Activated CD4-positive, alpha-beta T cell treated with anti-CD3 and anti-CD28 coated beads, Interleukin-2, amount 10 ng/mL, durations not matched to agents 24 days and 14 days (primary cell): ENCODE measurements at places on chromosomes 11 and 22. TPM values are rescaled to one million over a fixed set of nuclear protein-coding genes. Genes with fewer than 3 reads are reported as not detected.

DNA sequence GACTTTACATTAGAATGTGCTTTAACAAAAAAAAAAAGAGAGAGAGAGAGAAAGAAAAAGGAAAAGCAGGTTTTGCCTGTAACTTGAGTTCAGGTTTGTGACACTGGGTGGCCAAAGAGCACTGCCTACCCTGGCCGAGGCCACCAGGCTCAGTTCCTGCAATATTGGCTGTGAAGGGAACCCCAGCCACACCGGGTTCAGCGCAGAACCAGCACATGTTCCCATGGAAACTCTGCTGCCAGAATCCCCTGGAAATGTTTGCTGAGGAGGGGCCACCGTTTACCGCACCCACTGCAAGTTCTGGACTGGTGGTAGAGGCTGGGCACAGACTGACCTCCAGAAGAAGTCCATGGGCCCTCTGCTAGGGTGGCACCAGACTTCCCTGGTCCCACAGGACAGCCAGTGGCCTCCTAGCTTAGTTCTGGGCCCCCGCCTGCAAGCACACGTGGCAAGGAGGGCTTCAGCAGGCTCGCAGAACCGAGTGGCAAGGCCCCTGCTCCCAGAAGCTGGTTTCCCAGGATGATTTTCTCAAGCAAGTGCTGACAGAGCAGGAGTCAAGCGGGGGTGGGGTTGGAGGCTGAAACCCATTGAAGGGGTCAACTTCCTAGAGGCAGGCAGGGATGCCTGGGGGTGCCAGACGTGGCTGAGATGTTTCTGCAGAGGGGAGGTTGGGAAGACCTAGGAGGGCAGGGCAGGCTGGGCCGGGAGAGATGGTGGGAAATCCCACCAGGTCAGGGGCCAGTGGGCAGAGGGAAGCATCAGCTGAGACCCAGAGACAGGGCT, 51.2 kb downstream of the NFAM1 start:
- DNase-seq: no peak

- peak; percentile 91 for DNase-seq
These were observed 4.0 kb upstream of the MCAM start for GRCh38 chr11:119320776-119321524.

DNA sequence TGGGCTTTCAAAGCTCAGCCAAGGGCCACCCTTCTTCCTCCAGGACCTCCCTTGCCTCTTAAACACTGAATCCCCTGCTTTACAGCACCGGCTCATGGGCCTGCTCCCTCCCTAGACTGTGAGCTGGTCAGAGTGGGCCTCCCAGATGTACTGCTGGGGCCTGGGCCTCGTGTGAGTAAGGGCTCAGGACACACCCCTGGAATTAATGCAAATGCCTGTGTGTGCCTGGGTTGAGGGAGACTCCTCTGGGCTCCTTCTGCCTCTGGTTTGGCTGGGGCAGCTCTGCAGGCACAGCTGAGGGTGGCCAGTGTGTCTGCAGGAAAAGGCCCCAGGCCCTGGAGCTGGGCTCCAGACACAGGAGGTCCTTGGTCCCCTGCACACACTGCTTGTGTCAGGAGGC, 24.2 kb downstream of the ALX4 start:
- no peak for DNase-seq

DNA sequence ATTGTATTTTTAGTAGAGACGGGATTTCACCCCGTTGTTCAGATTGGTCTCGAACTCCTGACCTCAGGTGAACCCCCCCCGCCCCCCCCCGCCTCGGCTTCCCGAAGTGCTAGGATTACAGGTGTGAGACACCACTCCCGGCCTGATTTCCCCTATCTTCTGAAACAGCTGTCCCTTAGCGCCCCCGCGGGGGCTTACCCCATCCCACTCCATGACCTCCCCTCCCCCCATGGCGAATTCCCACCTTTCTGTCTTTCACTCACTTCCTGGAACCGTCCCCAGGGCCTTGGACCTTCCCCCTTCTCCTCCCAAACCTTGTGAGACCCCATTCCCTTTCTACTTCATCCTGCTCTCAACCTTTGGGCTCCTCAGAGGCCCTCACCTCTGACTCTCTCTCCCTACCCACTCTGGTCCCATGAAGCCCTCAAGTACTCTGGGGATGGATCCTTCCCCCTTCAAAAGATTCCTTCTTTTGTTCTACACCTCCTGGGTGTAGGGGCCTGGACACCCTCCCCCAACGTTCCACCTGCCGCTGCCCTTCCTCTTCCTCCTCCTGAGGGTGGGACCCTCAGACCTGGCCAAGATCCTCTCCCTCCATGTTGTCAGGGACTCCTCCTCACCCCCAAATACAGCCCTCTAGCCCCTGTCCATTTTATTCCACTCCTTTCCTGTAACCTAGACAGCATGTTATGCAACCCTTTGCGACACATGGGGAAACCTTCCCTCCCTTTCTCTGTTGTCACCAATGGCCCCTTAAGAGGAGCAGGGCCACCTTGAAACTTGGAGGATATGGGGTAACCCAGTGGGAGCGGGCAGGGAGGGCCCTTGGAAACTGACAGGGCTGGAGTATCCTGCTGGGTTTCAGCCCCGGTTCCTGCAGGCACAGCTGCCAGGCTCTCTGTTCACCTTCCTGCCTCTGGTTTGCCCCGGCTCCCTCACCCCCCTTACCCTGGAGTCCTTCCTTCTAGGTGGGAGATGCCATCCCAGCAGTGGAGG, 1.1 kb downstream of the PRDX5 start:
- no peak for DNase-seq

DNA sequence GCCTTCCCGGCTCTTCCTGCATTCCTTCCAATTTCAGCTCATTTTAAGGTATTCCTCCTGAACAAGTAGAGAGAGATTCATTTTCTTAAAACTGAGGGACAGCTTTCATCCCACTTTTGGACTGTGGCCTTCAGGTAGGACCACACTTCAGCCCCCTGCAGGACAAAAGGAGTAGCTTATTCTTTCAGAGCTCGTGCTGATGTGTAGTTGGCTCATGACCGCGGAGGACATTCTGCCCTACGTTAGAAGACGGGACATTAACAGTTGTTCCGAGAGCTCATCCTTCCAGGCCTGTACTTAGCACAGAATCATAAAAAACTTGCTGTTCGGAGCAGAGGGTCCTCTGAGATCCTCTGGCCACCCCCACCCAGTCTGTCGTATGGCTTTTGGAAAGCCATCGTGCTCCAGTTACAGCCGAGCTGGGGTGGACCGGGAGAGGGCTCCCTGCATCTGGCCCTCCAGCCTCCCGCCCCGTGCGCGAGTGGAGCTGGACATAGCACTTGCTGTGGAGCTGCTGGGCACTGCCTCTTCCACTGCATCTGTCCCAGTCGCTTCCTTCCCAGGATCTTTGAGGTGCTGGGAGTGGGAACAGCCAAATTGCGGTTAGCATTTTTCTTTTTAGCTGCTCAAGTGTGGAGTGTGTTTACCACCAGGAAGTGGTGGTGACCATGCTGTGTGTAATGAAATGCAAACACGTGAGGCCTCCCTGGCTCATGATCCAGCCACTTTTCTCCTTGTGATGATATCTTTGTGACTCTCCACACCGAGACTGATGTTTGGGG, 250.3 kb downstream of the TBC1D22A start:
- DNase-seq: no peak

GRCh38 chr11:75705541-75705940, 12.1 kb upstream of the MOGAT2 start:
- DNase-seq: no peak

DNA sequence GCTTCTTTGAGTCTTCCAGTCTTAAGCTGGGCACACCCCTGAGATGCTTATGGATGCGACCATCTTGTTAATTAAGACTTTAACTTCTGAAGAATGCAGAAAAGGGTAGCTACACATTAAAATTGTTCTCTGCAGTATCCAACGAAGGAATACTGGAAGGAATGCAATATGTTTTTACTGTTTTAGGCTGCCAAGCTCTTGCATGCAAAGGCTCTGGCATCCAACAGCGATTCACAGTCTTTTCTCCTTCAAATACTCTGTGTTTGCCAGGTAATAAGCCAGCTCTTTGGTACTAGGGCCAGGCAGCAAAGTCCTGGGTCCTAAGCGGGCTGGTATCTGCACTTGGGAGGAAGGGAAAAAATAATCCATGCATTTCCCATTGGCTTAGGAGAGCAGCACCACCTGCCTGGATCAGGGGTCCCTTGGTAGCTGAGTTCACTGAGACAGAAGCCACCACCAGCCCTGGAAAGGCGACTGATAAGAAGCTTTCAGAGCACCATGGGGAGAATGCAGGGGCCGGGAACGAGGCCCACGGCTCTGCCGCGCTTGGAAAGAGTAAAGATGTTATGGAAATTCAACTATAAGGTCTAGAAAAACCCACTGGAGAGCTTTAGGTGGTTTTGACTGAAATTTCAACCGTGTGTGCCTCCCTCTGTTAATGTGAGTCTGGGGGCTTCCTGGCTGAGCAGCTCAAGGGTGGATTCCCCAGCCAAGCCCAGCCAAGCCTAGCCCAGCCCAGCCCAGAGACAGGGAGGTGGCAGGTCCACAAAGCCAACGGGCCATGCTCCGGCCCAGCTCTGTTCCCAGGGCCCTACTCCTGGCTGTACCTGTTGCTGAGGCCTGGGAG, 67.0 kb upstream of the CCND1 start:
- no peak for DNase-seq

GRCh38 chr11:65132988-65133700, 1.2 kb downstream of the SYVN1 start:
- peak; percentile 87 for DNase-seq

DNA sequence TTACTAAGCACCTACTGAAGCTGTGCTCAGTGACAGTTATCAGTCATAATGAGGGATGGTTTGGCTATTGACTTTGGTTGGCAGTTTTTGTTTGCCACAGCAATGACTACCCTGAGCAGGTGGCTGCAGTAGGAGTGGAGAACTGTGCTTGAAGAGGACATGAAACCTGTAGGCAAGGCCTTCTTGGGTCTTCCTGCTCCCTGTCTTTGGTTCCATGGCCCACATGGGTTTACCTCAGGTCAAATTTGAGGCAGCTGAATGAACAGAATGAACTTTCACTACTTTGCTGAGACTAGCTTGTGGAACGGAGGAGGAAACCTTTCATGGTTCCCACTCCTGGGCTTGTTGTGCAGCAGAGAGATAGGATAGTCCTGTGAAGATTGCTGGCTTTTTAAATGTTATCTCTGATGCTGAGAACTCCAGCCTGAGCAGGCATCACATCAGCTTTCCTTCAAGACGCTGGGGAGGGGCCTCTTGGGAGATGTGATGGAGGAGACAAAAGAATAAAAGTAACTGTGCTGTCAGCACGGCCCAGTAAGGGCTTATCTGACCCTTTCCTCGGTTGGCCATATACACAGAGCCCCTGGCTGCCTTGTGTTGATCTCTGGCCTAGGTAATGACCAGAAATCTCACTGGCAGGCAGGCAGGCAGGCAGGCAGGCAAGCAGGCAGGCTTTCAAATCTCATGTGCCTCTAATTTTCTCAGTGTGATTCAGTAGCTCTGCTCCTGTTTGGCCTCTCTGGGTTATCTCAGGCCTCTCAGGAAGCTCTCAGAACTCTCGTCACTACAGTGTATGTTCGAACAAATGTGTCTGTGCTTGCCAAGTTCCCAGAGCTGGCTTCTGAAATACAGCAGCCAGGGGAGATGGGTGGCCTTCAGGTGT, 12.0 kb downstream of the STIM1 start:
- DNase-seq: peak; percentile 66

DNA sequence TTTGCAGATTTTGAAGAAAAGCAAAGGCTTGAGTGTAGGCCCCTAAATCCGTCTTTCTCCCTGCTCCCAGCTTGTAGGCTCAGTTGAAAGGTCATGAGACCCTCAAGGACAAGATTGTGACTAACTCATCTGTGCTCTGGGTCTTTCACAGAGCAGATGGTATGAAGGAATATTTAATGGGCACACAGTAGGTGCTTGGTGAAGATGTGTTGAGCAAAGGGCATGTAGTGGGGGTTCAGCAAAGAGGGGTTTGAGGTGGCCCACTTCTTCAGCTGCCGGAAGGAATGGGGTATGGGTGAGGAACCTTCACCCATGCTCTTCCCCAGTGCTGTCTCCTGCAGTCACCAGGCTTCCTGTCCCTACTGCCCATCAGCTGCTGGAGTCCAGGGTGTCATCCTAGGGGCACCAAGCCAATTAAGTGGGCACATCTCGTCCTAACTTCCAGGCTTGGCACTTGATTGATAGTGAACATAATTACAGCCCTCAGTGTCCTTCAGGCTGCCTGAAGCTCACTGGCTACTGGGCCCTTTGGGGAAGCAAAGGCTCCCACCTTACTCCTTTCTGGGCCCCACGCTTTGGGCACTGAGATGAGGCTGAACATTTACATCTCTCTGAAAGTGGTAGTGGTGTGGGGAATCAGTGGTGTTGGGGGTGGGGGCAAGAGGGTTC, 15.0 kb downstream of the DGAT2 start:
- DNase-seq: no peak

DNA sequence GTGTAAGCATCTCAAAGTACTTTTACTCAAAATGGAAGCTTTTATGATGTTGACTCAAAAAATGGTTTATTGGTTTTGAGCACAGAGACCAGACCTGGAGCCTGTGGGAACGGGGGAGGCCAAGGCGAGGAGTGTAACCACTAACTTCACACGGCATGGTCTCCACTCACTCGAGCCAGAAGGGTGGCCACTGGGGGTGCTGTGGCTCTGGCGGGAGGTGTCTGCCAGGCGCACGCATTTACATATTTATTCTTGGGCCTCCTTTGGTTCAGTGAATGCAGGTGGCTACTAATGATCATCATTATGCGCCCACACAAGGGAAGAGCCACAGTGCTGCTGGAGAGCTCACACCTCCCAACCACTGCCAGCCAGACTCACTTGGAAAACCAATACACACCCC, 64.6 kb downstream of the FLRT1 start:
- no peak for DNase-seq

DNA sequence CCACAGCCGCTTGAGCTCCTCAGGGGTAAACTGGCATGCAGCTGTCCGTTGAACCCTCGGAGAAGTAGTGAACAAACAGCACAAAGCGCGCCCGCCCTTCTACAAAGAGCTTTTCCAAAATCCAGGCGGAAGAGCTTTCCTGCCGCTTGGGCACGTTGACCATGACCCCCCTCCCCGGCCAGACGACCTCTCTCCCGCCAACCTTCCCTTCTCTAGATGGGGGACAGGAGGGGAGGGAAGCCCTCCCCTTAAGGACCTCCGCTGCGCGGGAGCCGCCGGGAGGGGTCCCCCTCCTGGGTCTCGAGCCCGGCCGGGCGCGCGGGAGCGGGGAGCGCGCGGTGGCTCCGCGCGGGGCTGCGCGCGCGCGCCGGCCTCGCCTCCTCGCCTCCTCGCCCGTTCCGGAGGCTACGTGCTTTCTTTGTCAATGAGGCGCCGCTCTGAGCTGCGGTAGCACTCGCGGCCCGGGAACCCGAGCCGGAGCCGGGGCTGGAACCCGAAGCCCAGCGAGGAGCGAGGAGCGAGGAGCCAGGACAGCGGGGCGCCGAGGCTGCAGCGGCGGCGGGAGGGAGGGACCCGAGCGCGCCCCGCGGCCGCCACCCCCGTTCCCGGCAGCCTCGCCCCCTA, 118.6 kb downstream of the HIPK3 start:
- DNase-seq: no peak

GRCh38 chr11:132037956-132038355, 667.5 kb downstream of the NTM start:
- no peak for DNase-seq

GRCh38 chr11:19185036-19185435, 16.7 kb downstream of the CSRP3 start:
- no peak for DNase-seq

The TREH gene
- not detected in 2 replicates for total RNA-seq
